Mucosa of gallbladder (tissue), 1 donor: ENCODE measurements at places on chromosomes 6 and 20. TPM values are rescaled to one million over a fixed set of nuclear protein-coding genes. Genes with fewer than 3 reads are reported as not detected.
A peak's percentile ranks its signal among the peaks of the same experiment; 100 is the strongest.

DNA sequence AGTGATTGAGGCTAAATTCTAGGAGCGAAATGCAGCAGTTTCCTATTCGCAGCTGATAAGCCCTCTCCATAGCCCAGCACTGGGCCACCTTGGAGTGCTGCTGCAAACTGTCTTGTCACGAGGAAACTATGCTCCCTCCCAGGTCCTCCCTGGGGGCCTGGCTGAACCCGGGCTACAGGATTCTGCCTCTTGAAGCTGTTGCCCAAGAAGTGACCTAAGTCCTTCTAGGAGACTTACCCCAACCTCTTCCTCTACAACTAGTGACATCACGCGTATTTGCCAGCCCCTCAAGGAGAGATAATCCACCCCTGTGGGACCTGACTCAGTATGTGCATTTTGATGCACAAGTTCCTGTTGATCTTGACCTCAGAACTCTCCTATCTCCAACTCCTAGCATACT is 26.5 kb upstream of the ZFAND3 start:
- DNase-seq, result no peak

- DNase-seq, result peak; percentile 37
Observed at GRCh38 chr6:46014511-46015118, 1.0 kb downstream of the CLIC5 start.

DNA sequence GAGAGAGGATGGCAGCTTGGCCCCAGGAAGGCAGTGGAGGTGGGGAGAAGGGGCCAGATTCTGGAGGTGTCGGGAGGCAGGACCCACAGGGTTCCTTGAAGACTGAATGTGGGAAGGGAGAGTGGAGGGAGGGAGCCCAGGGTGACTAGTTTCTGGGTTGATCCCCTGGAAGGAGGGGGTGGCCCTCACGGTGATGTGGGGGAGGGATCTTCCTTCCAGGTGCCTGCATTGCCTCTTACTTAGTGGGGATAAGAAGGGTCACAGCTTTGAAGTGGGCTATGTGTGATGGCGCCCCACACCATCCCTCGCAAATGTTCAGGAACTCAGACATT is 26.7 kb downstream of the VSTM2L start:
- no peak for DNase-seq

The NSFL1C gene
- total RNA-seq, result 77.5 TPM

The TPBG gene
- total RNA-seq, result 23.5 TPM

The MYMX gene
- 0.26 TPM for total RNA-seq
